ENCODE measurements at places on chromosomes 6 and 20. TPM values are rescaled to one million over a fixed set of nuclear protein-coding genes. Genes with fewer than 3 reads are reported as not detected.

The SNX14 gene
- total RNA-seq, result 43.6 TPM

The ETV7 gene
- total RNA-seq, result 5.2 TPM

The HTR1B gene
- total RNA-seq, result not detected

The RAD21L1 gene
- not detected for total RNA-seq

The SPATA25 gene
- total RNA-seq, result 2.5 TPM

The MAN1A1 gene
- 7.9 TPM for total RNA-seq

Measured in activated naive CD4-positive, alpha-beta T cell treated with anti-CD3 and anti-CD28 coated beads, Interleukin-2, amount 10 ng/mL, durations not matched to agents 5 hours and 36 hours (primary cell).